CD4-positive, alpha-beta T cell treated with Interleukin-12 subunit alpha and Interleukin-12 subunit beta, for 1 hour (primary cell): ENCODE measurements at places on chromosomes 1 and 21.
A peak's percentile ranks its signal among the peaks of the same experiment; 100 is the strongest.

- no peak for DNase-seq
Measured at GRCh38 chr21:45537111-45537745, 5.0 kb downstream of the SLC19A1 start.

DNA sequence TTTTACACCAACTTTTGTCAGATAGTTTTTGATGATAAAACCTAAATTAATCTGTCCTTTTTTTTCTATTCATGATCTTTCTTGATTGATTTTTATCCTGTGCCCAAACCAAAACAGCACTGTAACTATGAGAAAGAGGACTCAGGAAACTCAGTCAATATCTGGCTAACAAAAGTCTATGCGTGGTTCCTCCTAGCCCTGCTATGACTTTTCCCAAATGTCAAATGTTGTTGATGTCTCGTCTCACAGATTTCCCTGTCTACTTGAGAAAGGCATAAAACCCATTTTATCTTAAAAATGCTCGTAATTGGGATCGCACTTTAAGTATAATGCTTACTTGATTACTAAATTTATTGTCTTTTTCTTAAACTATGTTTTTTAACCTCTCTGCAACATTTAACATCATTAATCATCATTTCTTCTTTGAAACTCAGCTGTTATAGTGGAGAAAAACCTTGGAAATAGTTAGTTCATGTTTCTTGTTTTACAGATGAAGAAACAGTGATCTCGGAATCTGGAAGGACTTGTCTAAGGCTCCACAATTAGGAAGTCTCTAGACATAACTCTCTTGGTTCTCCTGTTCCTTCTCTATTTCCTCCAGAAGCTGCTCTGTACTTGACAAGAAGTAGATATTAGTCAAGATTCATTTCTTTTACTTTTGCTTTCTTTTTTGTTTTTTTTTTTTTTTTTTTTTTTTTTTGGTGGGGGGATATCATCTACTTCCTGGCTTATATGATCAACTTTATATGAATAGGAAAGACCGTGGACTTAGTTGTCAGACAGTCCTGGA lies 26.2 kb upstream of the PTPRC start:
- peak; percentile 47 for DNase-seq

GRCh38 chr1:56453417-56454078 lies 125.8 kb downstream of the PLPP3 start:
- no peak for DNase-seq

- DNase-seq: no peak
Measured at GRCh38 chr1:183304440-183305107, 113.6 kb downstream of the NMNAT2 start.

DNA sequence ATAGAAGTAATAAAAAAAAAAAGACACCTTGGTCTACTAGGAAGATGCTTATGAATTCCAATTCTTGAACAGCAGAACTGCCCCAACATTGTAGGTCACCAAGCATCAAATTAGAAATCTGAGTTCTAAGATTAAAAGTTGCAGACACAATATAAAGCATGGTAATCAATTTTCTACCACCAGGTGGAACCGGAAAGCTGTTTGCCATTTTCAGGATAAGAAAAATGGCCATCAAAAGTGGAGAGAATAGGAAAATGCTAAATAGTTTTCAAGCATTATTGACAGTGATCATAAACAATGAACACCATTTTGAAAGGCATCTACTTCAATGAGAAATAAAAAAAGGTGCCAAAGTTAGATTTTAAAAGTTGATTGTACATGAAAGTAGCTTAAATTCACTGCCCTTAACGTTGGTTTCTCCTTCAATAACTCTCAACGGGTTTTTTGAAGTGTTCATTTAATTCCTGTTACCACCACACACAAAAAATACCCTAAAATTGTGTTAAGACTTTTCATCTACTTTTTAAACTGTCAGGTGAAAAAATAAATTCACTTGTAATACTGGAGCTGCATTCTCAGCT lies 252.9 kb downstream of the KCNT2 start:
- DNase-seq: no peak

DNA sequence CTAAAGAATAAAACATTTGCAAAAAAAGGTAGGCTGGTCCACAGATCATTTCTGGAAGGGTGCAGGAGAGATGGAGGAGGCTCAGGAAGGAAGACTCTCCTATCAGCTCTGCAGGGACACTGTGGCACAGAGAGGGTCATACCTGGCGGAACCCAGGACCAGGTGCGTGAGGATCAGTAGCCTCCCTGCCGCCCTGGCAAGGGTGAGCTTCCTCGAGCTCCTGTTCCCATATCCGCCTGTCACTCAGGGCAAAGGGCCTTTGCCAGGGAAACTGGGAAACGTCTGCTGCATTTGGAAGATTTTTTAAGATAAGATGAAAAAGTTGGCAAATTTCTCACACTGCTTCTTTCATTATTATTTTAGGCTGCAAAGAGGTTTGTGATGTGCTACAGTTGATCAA lies 112.1 kb upstream of the TIAM1 start:
- DNase-seq: no peak

GRCh38 chr1:193525917-193526710 lies 339.7 kb upstream of the B3GALT2 start:
- no peak for DNase-seq

DNA sequence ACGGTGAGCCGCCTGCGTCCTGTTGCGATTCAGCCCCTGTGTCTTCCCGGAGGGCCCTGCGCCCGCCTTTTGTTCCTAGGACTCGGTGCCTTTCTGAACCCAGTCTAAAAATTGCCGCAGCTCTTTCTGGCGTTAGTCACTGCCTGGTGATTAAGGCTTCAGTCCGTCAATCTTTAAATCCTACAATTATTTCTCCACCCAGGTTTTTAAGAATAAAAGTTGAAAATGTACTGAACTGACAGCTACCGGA lies 16.2 kb upstream of the PDXK start:
- no peak for DNase-seq

DNA sequence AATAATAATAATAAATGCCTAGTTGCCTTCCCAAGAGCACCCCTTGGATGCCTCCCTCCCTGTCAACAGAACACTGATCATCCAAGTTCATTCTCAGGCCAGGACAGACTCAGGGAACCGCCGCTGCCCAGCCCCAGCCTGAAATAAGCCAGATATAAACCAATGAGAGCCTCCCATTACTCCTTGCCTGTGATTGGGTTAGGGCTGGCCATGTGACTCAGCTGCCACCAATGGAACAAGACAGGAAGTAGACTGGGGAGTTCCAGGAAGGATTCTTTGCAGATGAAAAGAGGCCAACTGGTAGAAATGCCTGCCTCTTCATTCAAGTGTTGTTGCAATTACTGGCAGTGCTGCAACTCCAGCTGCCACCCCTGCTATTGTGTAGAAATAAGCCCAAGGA lies 146.4 kb upstream of the TIAM1 start:
- DNase-seq: no peak

DNA sequence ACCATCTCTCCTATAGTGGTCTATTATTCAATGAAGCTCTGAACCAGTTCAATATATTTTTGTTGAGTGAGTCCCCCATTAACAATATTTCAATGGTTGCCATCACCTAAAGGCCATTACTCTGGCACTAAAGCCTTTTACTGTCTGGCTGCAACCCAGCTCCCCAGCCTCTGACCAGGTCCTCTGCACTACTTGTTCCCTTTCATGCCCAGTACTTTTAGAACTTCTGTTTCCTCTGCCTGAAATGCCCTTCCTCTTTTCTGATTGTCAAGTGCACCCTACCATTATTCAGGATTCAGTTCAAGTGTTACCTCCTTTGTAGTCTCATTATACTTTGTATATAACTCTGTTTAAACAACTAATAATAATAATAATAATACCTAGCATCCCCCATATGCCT lies 30.4 kb upstream of the ZFYVE9 start:
- DNase-seq: no peak

DNA sequence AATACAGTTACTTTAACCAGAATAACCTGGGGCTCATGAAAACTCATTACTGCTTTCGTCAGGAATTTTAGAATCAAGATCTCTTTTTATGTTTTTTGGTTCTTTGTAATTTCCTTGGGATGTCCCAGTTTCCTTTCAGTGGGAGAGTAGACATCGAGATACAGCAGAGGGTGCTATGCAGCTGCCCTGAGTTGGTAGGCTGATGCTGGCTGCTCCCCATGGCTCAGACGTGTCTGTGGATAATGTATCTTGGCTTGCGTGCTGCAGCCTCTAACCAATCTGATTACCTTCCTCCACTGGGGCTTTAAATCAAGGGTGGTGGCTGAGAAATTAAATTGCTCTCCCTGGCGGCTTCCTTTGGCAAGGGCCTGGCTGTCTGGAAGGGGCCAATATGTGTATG lies 253.7 kb downstream of the CACNA1E start:
- no peak for DNase-seq

DNA sequence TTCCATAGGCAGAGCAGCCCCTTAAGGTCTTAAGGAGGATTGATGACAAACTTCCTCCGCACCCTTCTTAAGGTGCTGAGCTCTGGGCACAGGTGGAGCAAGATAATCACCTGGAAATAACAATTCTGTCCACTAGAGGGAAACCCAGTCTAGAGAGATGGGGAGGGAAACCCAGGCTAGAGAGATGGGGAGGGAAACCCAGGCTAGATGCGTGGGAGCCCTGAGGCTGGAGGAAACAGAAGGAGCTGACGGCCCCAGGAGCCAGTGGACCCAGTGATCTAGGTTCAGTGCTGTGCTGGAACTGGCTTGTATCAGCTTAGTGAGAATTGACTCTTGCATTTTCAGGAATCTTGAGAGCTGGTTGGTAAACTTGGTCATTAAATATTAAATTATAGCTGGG lies 17.8 kb upstream of the MYCL start:
- peak; percentile 74 for DNase-seq

- no peak for DNase-seq
Measured at GRCh38 chr1:38680801-38681510, 178.6 kb downstream of the RRAGC start.

GRCh38 chr1:221234791-221235190 lies 355.5 kb downstream of the HLX start:
- no peak for DNase-seq

- DNase-seq: no peak
Measured at GRCh38 chr1:26921126-26921539, 410 bp upstream of the NUDC start.

GRCh38 chr1:47677241-47677940 lies 239.5 kb downstream of the FOXD2 start:
- DNase-seq: no peak

GRCh38 chr1:157181258-157181657 lies 43.1 kb upstream of the ETV3 start:
- no peak for DNase-seq

DNA sequence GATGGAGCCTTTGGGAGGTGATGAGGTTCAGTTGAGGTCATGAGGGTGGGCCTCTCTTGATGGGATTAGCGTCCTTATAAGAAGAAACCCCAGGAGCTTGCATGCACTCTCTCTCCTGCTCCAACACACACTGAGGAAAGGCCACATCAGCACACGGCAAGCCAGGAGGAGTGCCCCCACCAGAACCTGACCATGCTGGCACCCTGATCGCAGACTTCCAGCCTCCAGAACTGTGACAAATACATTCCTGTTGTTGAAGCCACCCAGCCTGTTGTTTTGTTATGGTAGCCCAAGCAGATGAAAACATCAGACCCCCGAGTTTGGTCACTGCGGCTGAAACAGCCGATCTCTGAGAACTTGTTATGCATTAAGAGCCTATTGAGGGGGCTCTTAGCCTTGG lies 64.8 kb upstream of the SOD1 start:
- no peak for DNase-seq

DNA sequence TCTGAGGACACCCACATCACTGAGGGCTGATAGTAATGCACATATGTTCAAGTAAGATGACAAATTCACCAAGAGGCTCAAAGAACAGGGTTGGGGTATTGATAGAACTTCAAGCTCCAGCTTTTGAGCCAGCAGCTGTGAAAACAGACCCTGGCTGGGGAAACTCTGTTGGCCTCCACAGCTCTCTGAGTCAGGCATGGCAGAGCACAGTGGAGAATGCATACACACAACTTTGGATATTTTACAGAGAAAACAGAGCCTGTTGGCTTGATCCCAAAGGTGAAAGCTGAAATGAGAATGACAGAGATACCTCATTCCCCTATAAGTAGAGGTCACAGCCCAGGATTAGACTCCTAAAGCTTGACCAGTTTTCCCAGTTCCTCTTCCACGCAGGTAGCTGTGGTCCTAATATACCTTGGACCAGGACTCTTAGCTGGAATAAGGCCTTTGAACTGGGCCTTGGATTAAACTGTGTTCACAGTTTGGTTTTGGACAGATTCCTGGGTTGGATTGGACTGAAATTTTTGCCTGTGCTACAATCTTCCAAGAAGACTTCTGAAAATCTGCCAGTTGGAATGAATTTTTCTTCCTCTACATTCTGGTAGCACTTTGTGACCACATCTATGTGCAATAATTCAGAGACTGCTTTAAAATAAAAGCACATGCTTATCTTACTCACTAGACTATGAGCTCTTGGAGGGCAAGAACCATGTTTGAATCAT lies 101.6 kb upstream of the HMGB4 start:
- no peak for DNase-seq

- DNase-seq: no peak
Measured at GRCh38 chr1:109279615-109280278, 3.2 kb downstream of the PSRC1 start.

GRCh38 chr1:200749090-200749489 lies 10.4 kb downstream of the CAMSAP2 start:
- no peak for DNase-seq
